ENCODE measurements at places on chromosomes 6 and 20. TPM values are rescaled to one million over a fixed set of nuclear protein-coding genes. Genes with fewer than 3 reads are reported as not detected.

DNA sequence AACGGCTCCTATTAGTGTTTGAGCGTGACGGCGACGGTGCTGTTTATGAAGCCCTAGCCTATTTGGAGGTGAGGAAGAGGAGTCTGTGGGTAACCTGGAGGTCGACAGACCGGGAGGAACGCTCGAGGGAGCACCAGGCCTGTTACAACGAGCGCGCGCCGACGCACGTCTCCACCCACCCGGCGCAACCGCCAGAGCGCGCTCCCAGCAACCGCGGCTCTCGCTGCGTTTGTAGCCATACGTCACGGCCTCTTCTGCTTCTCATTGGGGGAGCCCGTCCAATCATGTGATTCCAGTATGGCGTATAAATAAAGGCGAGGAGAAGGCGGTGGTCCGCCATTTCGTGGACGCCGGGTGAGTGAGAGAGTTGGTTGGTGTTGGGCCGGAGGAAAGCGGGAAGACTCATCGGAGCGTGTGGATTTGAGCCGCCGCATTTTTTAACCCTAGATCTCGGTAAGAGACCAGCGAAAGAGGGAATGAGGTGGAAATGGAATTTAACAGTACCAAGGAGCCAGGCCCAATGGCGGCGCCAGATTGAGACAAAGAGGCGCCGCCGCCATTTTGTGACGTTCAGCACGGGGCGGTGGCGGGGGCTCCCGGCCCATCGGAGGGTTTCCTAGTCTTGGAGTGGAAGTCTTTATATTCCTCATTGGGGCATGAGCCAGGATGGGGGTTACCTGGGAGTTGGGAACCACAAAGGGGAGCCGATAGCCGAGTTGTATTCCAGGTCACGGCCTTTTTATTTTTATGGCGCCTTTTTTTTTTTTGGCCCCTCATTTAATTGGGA, at the start of gene SRSF3:
SRSF3 (plus strand) TSS at position 334 of the 787 bp plus-strand sequence. CDS start 2,401 bp downstream, outside the sequence.
- peak; percentile 98 for DNase-seq

The KCNS1 gene
- total RNA-seq = not detected

DNA sequence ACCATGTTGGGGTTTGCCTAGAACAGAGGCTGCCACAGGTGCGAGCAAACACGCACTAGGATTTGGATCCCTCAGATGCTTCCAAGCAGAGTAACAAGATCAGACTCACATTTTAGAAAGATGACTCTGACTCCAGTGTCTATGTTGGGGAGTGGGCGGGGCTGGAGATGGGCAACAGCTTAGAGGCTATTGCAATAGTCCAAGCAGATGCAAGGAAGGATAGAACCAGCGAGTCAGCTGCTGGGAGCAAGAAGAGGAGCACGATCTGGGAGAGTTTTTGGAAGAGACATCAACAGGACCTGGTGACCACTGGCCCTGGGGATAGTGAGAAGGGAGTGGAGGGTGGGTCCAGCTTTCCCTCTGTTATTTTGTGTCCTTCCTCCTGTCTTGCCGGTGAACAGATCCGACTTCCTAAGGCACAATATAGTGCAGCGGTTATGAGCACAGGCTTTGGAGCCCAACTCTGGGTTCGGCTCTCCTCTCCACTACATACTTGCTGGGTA, 52.7 kb downstream of the FGD2 start:
- no peak for DNase-seq

DNA sequence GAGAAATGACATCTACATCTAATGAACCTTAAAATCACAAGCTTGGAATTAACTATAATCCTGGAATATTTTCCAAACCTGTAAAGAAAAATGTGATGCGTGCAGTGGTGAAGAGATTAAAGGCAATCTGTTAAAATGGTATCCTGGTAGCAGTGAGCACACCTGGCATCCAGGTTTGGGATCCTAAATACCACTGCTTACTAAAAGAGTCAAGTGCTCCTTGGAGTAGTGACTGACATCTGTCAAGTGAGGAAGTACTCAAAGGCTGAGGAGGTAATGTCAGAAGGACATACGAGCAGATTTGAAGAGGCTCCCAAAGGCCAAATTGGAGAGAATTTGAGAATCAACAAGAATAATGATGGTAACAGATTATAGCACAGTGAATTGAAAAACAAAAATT, 32.8 kb downstream of the PCMT1 start:
- no peak for DNase-seq

The EPB41L1 gene
- 5.0 TPM for total RNA-seq

The MAS1 gene
- not detected for total RNA-seq

The OLIG3 gene
- not detected for total RNA-seq

GRCh38 chr20:35296101-35296554, 3.9 kb upstream of the FAM83C start:
- no peak for DNase-seq

The TCP11 gene
- not detected for total RNA-seq

DNA sequence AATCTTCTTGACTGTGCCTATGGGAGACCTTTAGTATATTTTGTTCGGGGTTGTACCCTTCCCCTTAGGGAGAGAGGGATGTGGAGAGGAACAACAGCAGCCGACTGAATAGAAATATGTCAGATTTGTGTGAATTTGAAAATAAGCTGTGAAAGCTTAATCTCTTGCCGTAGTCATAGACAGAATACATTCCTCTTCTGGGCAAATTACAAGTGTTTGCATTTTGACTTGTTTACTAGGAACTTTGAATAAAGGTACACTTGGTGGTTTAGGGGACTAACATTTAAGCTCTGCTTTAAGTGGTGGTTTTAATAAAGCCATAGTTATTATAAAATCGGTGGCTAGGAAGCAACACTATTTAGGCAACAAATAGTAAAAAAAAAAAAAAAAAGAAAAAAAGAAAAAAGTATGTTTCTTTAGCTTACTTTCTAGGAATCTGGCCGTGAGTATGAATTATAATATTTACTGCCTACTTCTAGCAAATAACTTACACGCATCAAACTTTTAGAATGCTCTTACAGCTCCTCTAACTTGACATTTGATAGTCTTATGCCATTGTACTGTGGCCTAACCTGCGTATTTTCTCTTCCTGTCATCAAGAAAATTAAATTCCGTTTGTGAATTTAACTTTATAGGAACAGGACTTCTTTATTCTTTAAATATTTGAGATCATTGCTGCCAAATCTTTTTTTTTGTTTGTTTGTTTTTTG, 65.1 kb downstream of the ZBTB2 start:
- DNase-seq = no peak

GRCh38 chr6:71197267-71197666, 91.3 kb upstream of the OGFRL1 start:
- no peak for DNase-seq

DNA sequence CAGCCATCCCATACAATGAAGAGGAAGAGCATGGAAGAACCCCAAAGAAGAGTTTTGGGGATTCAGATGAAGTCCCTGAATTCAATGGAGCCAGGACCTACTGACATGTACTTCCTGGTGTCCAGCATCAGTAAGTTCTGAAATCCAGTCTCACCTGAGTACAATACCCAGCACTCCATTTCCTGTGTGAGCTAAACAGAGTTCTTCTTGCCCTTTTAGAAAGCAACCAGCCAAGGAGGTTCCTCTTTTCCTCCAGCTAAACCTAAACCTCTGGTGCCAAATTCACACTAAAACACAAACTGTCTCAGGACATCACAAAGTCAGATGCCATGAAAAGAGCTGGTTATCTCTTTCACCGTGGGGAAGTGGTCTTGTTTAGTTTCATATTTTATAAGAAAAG, 71.5 kb downstream of the PKHD1 start:
- no peak for DNase-seq

The SIRPB1 gene
- 0.40 TPM for total RNA-seq

The THEMIS gene
- total RNA-seq = 0.13 TPM

DNA sequence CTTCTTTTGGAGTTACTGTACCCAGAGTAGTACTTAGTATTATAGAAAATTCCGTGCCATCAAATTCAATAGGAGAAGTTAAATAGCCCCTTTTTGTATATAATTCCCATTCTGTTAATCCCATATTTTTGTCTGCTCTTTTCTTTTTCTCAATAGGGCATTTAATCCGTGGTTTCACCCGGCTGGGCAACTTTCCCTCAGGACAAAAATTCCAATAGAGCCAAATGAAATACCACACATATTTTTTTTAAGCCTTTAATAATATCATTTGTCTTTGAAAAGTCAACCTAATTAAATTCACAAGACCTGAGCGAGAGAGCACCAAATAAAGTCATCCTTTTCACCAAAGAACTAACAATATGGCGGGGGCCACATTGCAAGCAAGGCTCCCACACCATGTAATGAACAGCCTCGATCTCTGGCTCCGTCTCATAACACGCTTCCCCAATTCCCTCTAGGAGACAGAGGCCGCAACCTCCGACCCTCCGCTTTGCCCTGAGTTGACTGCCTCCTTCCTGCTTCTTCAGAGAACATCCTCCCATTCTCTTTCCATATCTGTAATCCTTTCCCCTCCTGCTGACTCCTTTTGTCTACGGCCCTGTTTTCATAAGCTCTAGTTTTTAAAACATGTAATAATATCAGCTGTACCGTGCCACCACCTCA, 13.6 kb downstream of the NHSL1 start:
- no peak for DNase-seq

GRCh38 chr20:62282877-62283503, 19.8 kb upstream of the ADRM1 start:
- no peak for DNase-seq

GRCh38 chr6:89190741-89191140, 26.4 kb downstream of the GABRR1 start:
- DNase-seq = no peak

GRCh38 chr6:170388113-170388512, 81.6 kb downstream of the FAM120B start:
- DNase-seq = no peak

- no peak for DNase-seq
These were observed 1242.0 kb downstream of the KHDRBS2 start for GRCh38 chr6:61044011-61044410.

GRCh38 chr20:40331807-40332560, 357.1 kb downstream of the MAFB start:
- no peak for DNase-seq

The PPP1R11 gene
- 21.7 TPM for total RNA-seq

DNA sequence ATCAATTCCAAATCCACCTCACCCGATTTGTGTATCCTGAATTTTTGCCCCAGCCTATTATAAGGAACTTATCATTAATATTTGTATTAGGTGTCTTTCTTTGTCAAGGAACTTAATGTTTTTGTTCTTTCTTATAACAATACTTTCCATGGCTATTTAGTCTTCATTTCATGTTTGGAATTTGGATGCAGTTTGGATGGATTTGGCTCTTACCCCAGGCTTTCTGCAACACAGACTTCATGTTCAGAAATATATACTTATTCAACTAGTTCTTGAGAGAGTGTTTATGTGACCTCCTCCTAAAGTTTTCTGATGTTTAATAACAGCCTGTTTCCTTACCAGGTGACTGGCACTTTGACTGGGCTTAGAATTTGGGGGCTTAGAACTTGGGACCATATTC, 35.9 kb upstream of the TOX2 start:
- DNase-seq = no peak

DNA sequence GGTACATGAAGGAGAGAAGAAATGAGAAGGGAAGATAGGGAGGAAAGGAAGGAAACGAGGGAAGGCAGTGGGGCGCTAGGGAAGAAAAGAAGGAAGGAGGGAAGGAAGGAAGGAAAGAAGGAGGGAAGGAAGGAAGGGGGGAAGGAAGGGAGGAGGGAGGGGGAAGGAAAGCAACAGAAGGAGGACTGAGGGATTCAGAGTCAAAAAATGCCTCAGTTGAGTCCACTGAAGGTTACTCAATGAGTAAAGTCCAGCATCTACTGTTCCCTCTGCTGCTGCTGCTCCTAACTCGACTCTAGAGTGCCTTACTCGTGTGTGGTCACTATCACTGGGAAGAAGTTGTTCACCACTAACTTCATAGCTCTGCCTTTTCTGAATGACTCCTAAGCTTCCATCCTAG, 33.8 kb downstream of the PHACTR1 start:
- DNase-seq = no peak

DNA sequence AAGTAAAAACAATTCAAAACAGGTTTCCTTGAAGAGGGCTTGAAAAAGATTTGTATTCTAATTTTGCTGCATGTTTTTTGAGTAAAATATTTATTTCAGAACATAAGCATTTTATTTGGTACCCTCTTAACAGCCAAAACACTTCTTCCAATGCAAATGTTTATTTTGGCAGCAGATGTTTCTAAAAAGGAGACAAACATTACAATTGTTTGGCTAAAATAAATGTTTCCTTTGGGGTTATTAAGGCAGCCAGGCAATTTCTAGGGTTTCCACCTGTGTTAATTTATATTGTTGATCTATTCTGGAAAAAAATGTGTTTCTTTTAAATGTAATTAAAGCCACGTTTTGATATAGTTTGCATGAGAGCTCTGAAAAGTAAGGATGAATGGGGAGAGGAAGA, 56.6 kb downstream of the ARID1B start:
- no peak for DNase-seq

The SPACA1 gene
- total RNA-seq = not detected

The LIN28B gene
- total RNA-seq = 0.10 TPM

All from left lobe of liver (tissue), 2 donors.